ENCODE measurements at places on chromosomes 6 and 20.
A peak's percentile ranks its signal among the peaks of the same experiment; 100 is the strongest.

GRCh38 chr6:97497713-97498331, 214.8 kb upstream of the MMS22L start:
- peak; percentile 70 for DNase-seq

DNA sequence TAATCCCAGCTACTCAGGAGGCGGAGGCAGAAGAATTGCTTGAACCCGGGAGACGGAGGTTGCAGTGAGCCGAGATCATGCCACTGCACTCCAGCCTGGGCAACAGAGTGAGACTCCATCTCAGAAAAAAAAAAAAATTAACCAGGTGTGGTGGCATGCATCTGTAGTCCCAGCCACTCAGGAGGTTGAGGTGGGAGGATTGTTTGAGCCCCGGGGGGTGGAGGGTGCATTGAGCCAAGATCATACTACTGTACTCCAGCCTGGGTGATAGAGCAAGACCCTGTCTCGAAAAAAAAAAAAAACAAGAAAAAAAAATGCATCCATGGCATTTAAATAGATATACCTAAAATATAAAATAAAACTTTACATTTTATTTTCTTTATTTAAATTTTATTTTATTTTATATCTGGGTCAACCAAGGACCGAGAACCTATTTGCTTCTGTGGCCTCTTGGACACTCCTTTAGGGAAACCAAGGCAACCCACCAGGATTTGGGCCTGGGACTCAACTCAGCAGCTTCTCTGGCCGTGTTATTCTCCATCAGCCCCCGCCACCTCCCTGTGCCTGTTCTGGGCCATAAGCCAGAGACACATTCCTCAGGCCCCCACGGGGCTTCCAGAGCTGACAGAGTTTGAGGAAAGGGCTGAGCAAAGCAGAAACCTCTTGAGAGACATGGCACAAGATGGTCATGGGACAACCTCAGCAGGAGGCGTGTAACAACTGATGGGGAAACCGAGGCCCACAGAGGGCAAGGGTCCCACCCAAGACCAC, 6.2 kb downstream of the SNTA1 start:
- DNase-seq: no peak

DNA sequence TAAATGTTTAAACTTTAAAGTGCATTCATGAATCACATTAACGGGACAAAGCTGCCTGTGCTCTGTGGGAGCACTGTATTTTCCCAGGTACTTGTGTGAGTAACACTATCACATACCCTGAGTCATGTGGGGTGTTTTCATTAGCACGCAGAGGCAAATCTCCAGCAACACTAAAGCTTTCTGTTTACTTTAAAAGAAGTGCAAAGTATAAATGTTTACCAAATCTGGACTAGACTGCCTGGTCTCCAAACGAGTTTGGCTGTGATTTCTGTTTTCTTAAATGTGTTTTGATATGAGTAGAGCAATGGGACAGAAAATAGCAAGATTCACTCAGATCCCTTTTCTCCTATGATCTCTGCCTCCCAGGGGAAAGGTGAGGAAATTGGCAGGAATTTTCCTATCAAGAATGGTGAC, 28.8 kb upstream of the RIPPLY2 start:
- no peak for DNase-seq

- DNase-seq: peak; percentile 24
Measured at GRCh38 chr20:258963-259362, 1.4 kb downstream of the DEFB132 start.

GRCh38 chr6:19362396-19362795, 474.8 kb upstream of the ID4 start:
- no peak for DNase-seq

DNA sequence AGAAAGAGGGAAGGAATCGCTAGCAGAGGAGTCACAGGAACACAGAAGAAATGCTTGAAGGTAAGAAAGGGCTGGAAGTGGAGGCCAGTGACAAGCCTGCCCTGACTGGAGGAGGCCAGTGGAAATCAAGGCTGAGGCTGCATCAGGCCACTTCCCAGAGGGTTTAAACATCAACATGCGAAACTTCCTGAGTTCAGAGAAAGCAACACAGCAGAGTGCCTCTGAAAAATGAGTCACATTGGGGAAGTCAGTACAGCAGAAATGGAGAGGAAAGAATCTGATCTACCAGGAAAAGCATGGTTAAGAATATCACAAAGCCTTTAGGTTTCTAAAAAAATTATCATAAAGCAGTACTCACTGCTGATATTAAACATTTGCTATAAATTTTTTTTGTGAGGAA, 23.3 kb downstream of the NAPB start:
- DNase-seq: no peak

- no peak for DNase-seq
Measured at GRCh38 chr6:71246596-71246995, 42.0 kb upstream of the OGFRL1 start.

GRCh38 chr6:151370509-151371078, 20.8 kb downstream of the ZBTB2 start:
- no peak for DNase-seq

- DNase-seq: no peak
Measured at GRCh38 chr6:127972815-127973214, 72.0 kb upstream of the THEMIS start.

DNA sequence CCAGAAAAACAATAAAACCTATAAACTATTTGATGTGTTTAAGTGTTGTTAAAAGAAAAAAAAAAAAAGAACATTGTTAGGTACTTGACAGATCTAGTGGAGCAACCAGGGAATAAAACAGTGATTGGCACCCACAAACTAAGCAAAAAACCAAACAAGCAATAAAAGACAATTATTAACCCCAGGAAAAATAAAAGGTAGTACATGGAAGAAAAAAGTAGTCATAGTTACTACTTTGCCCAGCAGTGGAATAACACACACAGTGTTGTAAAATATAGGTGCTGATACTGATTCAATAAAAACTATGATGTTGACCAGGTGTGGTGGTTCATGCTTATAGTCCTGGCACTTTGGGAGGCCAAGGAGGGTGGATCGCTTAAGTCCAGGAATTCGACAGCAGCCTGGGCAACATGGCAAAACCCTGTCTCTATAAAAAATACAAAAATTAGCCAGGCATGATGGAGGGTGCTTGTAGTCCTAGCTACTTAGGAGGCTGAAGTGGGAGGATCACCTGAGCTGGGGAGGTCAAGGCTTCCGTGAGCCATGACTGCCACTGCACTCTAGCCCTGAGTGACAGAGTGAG, 43.9 kb downstream of the PIGU start:
- DNase-seq: no peak

DNA sequence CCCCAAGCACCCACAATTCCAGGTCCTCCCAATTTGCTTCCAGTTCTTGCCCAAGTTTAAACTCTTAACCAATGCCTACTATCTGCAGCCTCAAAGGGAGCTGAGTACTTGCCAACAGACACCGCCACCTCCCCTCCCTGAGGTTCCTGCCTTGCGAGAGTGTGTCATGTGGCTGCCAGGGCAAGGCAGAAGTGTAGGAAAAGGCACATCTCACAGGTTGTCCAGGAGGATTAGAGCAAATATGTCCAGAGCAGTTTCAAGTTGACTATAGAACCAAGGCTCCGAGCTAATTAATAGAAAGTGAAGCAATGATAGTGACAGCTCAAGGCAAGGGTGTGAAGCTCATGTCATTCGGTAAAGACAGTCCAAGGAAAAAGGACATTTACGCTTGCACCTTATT, 127.8 kb downstream of the ATXN1 start:
- no peak for DNase-seq

DNA sequence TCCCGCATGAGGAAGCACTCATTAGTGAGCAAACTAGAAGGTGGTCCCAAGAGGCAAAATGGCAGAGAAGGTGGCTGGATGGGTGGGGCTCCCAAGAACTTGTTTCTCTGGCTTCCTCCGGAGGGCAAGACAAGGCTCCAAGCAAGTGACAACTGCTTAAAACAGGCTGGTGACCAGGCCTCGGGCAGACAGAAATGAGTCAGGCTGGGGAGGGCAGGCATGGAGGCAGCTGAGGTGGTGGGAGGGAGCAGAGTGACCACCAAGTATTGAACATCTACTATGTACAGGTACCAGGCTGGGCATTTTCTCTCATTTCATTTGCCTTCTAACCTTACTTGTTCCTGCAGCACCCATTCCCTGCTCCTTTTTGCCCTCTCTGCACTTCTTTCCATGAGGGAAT, 33.4 kb downstream of the TNXB start:
- DNase-seq: no peak

DNA sequence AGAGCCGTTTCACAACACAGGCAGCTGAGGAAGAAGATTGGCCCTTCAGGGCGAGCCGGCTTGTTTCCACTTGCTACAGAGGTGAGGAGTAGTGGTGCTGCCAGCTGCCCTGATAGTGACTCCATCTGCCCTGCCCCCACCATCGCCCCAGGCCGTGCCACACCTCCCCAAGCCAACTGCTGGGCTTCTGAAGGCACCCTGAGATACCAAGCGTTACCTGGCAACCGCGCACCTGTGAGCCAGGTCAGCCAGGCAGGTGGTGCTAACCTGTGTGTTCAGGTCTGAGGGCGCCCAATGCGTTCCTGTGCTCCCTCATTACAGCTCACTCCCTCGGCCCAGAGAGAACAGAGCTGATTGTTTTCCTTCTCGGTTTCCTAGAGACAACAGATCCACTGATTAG, 299.1 kb upstream of the ID4 start:
- DNase-seq: no peak

DNA sequence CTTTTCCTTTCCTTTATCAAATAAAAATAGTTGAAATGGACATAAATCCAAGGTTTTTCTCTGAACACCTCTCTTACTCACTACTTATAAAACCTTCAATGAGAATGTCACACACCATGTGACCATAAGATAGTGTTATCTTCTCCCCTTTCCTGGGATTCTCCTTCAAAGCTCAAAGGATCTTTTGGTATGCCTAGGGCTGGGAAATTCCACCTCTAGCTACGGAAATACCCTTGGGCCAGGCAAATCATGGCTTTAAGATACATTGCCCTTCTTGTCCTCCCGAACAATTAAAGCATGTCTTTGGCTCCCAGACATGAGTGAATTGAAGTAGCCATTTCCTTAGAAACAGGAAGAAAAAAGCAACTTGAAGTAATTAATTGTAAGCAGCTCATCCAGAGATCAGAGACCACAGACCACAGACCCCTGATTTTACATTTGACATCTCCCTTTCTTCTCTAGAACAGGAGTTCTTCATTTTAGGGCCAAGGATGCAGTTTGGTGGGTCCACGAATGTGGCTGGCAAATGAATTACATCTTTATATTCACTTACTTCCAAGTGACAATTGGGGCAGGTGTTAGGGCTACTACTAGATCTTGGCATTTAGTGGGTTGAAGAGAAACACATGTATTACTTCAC, 4.1 kb downstream of the PLCB4 start:
- no peak for DNase-seq

GRCh38 chr20:17859616-17860232, 108.9 kb downstream of the SNX5 start:
- DNase-seq: no peak

DNA sequence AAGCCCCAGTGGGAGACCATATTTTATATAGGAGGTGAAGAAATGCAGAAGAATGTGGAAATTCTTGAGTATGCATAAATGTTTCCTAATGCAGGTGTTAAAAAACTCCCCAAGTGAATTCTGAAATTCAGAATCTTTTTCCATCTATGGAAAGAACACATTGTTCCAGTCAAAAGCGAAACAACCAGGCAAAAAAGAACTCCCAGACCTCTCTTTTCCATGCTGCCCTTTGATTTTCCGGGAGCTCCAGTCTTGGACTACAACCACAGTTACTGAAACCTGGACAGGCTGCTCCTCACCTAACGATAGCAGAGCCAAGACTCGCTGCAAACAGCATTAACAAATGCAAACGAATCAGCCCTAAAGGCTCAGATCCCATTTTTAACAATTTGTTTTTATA, 108.7 kb upstream of the CNKSR3 start:
- DNase-seq: no peak

DNA sequence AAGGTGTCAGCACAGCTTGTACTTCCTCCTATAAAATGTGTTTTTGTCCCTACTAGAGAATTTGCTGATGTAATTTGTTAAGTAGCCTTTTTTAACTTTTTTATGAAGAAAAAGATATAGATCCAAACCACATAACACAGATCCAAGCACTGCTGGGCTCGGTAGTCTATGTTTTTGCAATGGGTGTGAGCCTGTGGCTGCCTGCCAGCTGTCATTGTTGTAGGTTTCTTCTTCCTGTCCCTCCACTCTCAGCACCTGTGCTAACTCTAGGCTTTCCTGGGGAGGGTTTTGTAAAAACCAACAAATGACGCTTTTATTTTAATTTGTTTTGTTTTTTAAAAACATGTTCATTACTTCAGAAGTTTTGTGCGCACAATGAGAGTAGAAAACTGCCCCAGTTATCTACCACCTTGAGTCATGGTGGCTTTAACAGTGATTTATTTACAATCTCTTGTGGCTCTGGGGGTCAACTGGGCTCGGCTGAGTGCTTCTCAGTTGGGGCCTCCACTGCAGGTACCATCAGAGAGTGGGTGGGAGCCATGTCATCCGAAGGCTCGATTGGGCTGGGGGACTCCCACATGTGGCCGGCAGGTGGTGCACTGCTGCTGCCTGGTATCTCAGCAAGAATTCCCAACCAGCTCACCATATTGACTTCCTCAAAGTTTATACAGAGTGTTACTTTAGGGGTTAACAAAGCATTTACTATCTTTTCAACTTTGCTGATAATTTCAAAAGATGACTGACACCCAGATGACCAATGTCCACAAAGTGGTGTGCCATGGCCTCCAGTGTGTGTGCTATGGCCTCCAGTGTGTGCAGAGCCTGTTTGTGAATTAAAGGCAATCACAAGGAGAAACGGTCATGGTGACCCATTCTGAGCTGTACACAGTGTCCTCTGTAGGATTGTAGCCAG, 3.0 kb upstream of the CCR6 start:
- DNase-seq: no peak

DNA sequence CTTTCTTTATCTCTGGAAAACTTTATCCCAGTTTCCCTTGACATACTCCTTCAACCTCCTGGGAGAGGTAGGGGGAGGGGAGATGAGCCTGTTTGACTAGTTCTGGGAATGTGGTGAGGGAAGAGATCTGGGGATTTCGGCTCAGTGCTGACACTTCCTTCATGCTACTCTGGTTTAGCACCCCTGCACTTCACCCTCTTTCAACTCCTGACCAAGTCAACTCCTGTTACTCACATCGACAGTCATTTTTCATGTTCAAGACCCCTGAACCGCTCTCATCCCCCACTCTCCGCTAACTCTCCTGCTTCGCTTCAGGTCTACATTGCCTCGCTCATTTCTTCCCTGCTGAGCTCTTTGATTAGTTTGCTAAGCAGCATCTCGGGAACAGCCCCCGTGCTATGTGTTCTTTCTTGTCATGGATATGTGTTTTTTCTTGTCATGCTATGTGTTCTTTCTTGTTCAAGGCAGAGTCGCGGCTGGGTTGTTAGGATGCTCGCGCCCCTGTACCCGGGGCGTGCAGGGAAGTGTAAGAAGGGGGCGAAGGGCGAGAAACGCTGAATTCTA, 16.6 kb upstream of the TRIM27 start:
- DNase-seq: peak; percentile 65

- DNase-seq: no peak
Measured at GRCh38 chr6:148846778-148847761, 100.2 kb downstream of the UST start.

Measured in WERI-Rb-1 (cell line).